ENCODE measurements at places on chromosomes 3 and 15.
A peak's percentile ranks its signal among the peaks of the same experiment; 100 is the strongest.

GRCh38 chr3:57893156-57893555, 115.1 kb upstream of the FLNB start:
- no peak for DNase-seq

DNA sequence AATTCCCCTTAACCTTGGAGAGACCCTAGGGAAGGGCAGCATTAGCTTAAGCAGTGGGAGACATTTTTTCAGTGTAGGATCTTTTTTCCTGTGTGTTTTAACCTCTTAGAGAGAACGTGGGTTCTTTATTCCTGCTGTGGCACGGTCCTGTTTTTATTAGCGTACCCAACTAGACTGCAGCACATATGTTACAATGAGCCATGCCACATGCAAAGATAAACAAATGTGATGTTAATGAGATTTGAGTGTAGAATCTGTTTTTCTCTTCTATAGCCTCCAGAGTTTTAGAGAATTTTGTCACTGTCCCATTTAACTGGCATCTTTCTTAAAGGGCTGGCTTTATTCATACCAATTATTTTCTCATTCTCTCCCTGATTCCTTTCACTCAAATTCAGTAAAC, 347.5 kb downstream of the CNTN4 start:
- DNase-seq = no peak

- no peak for DNase-seq
These were observed 310.8 kb downstream of the PTPRG start for GRCh38 chr3:61872077-61872706.

GRCh38 chr3:5120446-5120845, 1.6 kb upstream of the ARL8B start:
- no peak for DNase-seq

GRCh38 chr15:61489571-61489970, 260.5 kb upstream of the RORA start:
- no peak for DNase-seq

- peak; percentile 40 for DNase-seq
These were observed 56.0 kb downstream of the SLC25A26 start for GRCh38 chr3:66276705-66277274.

DNA sequence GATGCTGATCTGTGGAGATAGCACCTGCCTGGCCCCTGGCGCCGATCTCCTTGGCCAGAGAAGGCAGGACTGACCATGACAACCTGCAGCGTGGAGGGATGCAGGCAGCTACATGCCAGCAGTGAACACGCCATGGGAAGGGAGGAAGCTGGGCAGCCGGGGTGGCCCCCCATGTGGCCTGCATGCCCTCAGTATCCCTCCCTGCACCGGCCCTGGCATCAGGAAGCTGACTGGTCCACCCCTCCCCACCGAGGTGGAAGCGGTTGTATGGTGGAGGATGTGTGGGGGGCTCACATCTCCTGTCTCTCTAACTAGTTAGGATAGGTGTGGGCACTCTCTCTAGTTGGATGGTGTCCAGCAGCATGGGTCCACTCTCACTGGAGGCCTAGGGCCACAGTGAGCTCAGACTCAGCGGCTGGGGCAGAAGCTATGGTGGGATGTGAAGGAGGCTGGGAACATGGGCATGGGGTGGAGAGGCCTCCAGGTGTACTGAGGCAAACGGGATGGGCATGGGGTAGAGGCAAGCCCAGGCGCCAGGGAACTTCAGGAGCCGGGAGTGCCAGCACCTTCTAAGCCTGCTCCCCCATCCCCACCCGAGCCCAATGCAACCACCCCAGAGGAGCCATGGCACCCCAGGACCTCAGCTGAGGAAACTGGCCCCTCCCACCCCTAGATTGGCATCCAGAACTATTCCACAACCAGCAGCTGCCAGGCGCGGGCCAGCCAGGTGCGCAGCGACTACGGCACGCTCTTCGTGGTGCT, 1.8 kb upstream of the ABTB1 start:
- no peak for DNase-seq

GRCh38 chr3:160757233-160758106, 1.4 kb downstream of the PPM1L start:
- no peak for DNase-seq

GRCh38 chr3:55518451-55518850, 31.3 kb upstream of the WNT5A start:
- DNase-seq = no peak

DNA sequence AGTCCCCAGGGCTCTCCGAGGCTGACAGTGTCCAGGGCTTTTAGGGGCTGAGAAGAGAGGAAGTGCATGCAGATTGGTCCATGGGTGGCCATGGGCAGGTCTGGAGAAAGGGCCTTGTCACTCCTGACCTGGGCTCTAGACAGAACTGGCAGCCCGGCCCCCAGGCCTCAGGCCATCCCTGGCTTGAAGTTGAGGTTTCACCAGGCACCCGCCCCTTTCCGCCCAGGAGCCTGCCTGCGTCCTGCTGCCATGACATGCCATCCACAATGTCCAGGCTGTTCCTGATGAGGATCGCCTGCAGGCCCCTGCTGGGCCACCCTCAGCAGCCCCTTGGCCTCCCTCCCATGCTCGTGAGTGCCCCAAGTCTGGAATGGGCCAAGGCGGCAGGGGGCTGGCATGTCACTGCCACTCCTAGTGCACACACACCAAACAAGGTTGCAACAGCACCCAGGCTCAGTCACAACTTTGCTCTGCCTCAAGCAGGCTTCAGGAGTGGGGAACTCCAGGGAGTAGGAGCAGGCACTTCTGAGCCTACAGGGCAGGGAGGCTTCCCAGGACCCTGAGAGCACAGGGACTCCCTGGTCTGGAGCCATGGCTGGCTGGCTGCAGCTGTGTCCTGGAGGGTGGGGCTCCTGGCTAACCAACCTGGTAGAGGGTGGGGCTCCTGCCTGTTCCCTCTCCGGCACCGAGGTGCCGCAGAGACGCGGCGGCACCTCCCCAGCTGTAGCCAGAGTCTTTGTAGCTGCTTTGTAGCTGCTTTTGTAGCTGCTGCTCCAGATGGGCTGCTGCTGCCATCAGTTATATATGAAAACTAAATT, 1457.1 kb upstream of the GBE1 start:
- no peak for DNase-seq

DNA sequence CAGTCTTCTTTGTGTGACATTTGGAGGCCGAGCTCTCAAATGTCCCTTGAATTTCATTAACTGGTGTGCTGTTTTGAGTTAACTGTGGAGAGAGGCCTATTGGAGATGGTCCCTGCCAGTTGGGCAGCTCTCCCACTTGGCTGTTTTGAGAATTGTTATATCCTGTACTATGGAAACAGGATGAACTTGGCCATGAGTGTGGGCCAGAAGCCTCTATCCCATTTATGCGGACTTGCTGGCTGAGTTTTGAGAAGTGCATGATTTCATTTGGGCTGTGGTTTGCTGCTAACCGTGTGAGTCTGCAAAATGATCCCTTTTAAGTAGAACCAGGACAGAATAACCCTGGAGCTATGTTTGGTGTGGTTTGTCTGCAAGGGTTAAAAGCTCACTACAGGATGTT, 366.0 kb downstream of the PTPRG start:
- no peak for DNase-seq

GRCh38 chr15:63463036-63463435, 41.4 kb upstream of the USP3 start:
- no peak for DNase-seq

- DNase-seq = no peak
These were observed 41.9 kb upstream of the UBP1 start for GRCh38 chr3:33482111-33482521.

GRCh38 chr3:129654131-129654530, 47.7 kb upstream of the PLXND1 start:
- DNase-seq = no peak

DNA sequence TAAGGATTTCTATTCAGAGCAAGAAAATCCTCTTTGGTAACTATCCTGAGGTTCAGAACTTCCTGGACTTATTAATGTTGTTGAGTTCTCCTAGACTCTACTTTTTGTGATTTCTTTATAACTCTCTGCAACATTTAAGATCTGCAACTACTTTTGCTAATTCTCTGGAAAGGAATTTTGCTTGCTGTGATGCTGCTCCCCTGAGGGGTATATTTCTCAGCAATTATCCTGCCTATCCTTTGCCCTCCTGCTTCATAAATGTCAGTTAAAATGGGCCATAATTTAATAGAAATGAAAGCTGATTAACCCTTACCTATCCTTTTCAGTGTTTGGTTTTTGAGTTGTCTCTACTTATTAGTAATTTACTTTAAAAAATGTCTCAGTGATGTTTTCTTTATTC, 377.3 kb upstream of the LRRC3B start:
- no peak for DNase-seq

DNA sequence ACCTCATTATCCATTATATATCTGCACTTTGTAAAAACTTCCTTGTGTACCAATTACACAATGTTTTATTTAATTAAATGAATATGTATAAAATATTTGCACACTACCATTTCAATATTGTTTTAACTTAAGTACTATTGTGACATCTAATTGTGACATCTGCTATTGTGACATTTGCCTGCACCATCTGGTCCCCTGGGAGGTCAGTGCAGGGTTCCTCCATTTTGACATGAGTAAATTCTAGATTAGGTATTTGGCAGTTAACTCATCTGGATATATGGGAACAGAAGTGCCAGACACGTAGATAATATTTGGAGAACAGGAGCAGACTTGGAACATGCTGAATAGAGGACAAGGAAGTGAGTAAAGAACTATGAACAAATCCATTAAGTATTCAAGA, 332.1 kb downstream of the VGLL3 start:
- no peak for DNase-seq

DNA sequence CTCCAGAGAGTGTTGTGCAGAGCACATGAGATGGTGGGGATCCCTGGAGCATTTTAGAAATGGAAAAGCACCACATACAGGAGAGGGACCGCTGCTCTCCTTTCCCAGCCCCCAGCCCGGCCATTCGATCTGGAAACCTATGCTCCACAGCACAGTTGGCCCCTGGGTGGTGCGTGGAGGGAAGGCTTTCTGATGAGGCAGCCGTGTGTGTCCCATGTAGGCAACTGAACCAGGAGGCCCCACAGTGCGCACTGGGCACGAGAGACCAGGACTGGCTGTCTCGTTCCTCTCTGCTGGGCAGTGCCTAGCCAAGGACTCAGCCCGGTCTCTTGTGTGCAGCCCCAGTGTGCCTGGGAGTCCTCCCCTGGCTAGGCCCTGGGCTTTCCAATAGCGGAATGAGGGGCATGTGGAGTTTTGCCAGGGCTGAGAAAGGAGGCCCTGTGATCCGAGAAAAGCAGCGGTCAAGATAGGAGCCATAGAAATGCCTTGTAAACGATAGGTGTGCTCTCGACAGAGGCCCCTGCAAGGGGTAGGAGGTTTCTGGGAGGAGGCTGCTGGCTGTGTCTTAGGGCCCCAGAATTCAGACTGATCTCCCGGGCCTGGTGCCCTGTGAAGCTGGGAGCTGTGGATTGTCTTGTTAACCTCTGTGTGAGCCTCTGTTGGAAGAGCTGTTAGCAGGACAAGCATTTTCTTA, 39.0 kb downstream of the CHDH start:
- no peak for DNase-seq
